Stromal cell of bone marrow (primary cell): ENCODE measurements at places on chromosomes 2 and 18.

DNA sequence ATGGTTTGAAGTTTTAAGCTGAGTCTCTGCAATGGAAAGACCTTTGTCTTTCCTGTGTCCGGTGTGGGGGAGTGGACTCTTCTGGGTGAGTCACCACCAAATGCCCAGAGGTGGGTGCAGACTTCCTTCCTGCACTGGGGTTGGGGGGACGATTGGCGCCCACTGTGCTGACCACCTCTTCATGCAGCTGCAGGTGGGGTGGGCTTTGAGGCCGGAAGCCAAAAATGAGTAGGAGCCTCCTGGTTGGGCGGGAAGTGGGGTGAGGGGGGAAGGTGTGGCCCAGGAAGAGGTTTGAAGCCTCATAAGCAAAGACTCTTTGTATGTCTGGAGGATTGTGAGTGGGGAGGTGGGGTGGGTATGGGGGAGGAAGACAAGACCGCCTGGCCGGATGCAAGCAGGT, 27.6 kb downstream of the PAX8 start:
- no peak for DNase-seq

DNA sequence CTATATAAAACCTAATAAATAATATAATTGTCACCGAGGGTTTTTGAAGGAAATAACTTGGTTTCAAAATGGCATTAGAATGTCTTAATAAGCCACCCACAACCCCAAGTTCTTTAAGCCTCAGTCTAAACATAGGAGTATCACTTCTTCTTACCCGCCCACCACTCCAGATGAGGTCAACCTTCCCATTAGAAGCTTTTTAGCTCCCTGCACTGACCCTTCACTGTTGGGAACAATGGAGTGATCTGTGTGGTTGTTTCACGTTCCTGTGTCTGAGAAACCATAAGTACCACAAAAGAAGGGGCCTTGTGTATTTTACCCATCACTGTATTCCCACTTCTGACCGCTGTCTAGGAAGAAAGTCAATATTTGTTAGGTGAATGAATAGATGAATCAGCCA, 326.3 kb upstream of the ZNF521 start:
- DNase-seq = no peak

DNA sequence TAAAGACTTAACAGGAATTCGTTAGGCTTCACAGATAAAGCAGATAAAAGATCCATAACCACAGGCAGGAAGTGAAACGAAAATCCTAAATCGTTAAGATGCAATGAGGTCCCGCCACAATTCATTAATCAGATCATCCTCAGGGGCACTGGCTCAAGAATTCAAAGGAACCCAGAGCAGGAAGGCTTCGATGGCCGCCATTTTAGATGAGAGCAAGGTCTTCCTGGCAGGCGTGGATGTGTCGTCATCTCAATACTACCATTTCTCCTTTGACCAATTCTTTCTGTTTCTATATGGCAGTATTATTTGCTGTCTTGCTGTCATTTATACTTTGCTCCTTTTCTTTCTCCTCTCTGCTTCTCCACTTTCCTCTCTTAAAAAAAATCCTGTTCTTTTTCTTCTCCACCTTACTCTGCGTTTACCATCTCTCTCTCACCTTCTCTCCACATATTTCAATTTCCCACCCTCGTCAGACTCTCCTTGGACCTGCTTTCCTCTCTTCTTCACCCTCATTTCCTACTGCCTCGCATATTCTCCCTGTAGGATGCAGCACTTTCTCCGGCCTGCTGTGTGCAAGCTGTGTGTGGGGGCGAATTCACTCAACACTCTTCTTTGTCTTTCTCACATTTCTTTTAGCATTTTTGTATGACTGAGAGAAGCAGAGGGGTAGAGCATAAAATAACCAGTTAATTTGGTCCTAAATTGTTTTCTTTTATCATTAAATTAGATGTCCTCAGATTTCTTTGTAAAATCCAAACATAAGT, 35.1 kb upstream of the LHCGR start:
- no peak for DNase-seq

DNA sequence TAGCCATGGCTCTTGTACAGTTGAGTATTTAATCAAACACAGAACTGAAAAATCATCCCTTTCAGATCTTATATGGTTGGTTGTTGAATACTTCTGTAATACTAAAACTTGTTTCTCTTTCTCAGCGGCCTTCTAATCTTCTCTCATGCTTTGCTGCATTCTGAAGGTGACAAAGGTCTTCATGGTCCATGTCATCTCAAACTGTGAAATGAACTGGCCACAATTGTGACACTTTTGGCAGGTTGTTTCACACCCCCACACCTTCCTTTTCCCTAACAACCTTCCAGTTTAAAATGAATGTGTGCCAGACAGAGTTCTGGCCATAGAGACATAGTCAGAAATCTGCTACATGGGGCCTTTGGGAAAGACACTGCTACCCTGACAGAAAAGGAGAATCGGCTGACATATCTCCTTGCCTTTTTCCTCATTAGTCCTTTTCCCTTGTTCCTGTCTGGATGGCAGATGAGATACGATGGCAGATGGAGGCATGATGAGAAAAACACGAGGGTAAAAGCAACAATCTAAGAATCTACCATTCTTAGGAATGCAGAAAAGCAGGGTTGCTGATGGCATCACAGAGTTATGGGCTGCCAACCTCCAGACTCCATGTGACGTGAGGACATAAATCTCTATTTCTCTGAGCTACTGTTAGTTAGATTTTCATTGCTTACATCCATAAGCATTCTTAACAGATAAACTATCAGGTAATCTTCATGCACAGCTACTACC, 106.5 kb downstream of the PIGN start:
- no peak for DNase-seq

DNA sequence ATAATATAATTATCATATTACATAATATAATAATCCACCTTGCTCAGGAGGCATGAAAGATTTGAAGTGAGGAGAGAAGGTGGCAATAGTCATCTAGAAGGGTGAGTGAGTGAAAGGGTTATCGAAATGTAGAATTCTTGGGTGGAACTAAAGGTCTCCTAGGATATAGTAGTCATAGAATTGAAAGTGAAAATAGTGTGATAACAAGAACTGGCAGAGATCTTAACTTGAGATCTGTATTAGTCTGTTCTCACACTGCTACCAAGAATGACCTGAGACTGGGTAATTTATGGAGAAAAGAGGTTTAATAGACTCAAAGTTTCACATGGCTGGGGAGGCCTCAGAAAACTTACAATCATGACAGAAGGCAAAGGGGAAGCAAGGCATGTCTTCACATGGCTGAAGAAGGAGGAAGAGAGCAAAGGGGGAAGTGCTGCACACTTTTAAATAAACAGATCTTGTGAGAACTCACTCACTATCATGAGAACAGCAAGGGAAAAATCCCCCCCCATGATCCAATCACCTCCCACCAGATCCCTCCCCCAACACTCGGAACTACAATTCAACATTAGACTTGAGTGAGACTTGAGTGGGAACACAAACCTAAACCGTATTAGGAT, 351.5 kb downstream of the NR4A2 start:
- DNase-seq = no peak

DNA sequence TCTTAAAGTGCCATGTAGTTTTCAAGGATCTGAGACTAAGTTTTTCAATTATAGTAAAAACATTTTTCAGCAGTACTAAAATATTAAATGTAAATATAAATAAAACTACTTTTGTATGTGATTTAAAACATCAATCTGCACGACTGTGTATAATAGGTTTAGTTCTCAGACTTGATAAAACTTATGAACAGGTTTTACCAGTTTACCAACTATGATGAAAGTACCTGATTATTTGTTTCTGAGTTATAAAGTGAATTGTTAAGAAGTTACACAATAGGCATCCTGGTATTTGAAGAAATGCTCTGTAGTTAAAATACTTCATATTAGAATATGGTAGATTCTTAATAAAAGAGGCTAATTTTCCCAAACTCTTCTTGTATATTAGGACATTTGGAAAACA, 14.8 kb downstream of the RELCH start:
- no peak for DNase-seq

- peak; percentile 75 for DNase-seq
Observed at GRCh38 chr2:205692104-205692503, 9.8 kb downstream of the NRP2 start.

DNA sequence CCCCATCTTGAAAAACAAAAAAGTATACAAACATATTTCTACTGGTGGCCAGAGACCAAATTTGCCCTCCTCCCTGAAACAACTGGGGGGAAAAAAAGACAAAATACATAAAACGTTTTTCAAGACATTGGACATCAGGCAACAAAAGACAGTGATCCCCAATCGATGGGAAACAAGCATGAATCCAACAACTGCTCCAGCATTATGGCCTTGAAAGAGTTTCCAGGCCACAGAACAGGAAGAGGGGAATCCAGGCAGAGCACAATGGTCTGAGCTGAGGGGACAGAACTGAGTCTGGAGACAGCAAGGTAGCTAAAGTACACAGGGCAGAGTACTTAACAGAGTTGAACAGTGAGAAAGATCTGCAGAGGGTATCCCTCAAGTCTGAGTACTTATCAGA, 4.4 kb downstream of the CCDC88A start:
- no peak for DNase-seq

DNA sequence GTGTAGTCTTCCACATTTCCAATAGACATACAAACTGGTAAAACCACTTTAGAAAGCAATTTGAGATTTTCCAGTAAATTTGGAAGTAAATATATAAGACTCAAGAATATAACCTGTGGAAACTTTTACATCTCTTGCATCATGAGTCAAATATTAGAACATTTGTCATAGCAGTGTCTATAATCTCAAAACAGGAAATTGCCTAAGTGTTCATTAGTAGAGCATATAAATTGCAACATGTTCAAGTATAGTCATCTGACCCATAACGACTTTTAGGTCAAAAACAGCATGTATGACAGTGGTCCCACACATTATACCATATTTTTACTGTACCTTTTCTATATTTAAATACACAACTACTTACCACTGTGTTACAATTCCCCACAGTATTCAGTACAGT, 555.9 kb upstream of the VRK2 start:
- no peak for DNase-seq

- peak; percentile 13 for DNase-seq
Observed at GRCh38 chr2:62038975-62039771, 133.7 kb downstream of the COMMD1 start.

GRCh38 chr2:163665051-163665450, 70.8 kb downstream of the FIGN start:
- no peak for DNase-seq

DNA sequence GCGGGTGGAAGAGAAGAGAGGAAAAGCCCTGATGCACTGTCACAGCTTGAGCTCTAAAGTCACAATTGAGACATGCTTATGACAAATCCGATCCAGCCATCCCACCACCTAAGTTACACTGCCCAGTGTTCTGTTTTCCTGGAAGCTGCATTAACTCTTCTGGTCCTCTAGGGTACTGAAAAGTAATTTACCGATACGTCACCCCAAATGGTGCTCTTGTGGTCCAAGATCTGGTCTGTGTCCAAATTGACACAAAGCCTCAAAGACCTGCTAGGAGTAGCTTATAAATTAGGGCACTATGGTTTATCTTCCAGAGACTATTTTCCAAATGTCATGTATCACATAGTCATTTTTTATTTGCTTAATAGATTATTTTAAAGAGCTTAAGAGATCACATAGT, 186.7 kb upstream of the ETAA1 start:
- DNase-seq = no peak

- no peak for DNase-seq
Observed at GRCh38 chr18:69683176-69683575, 264.5 kb downstream of the CD226 start.

DNA sequence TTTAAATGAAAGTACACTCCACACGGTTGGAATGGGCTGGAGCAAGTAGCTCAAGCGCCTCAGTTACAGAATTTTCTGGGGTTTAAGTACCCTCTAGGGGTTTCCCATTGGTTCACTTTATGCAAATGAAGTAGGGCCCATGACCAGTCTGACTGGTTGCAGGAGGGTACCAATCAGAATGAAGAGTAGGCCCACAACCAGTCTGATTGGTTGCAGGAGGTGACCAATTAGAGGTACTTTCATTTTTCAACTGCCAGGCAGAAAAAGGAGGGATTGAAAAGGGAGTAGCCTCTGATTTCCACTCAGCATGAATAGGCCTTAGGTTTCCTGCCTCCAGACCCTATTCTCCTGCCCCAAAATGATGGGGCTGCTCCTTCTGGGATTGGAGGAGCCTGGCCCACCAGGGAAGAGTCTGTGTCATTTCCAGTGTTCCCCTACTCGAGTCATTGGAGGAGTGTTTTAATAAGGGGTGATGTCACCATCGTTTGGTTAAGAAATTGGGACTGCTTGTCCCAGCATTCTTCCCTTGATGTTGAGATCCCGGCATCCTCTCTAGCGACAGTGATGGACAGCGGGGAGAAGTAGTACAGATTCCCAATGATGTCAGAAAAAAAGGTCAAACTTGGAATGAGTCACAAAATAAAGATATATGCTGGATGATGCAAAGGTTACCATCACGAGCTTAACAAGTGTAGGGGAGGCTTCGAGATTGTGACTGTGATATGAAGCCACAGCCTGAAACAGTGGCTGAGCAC, 210.4 kb downstream of the SH3BP4 start:
- no peak for DNase-seq

DNA sequence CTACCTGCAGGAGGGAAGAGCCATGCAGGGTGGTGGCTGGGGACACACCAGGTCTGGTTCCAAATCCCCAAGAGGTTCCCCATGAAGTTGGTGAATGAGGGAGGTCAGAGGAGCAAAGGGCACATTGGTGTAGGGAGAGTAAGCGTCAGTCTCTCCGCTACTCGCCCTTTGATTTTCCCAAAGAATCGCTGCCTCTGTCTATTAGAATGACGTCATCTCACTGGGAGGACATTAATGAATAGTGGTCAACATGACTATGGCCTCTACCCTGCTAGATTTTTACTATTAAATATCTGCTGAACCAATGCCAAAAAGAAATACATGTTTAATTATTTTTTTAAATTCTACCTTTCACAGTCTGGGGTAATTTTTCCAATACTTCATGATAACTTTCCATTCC, 109.6 kb upstream of the SNTG2 start:
- DNase-seq = no peak

DNA sequence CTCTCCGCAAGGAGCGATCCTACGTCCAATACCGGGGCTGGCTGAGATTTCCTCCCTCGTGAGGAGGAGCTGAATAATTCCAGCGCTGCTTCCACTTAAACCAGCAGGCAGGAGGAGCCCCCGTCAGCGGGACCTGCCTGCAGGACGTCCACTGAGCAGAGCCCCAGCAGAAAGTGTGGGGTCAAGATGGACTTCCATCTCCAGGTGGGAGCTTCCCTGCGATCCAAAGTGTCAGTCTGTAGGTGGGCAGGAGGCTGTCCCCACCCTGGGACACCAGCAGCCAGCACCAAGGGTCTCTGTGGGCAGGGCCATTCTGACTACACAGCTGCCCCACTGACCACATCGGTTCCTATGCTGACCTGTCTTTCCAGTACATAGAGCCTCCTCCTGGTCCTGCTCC, 462 bp upstream of the OTOS start:
- DNase-seq = no peak

DNA sequence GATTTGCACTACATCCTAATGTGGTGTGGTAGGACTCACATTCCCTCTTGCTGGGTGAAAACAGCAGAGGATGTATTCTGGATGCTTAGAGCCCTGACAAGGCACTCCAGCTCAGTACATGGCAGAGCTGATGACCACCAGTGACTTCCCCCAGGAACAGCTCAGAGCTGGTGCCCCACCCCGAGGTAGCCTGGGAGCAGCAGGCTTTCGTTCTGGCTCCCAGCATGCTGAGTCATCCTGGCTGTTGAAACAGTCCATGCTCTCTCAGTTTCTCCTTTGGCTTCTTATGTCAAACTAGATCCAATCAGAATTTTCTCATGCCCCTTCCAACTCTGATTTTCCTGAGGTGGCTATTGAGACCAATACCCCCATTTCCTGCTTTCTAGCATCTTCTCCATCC, 438.2 kb downstream of the NBAS start:
- no peak for DNase-seq
